ENCODE measurements at places on chromosomes 7 and 10. TPM values are rescaled to one million over a fixed set of nuclear protein-coding genes. Genes with fewer than 3 reads are reported as not detected.

CTNNA3 gene
- polyA plus RNA-seq = 5.4 TPM

PIP4K2A gene
- polyA plus RNA-seq = 18.6 TPM

HOXA7 gene
- polyA plus RNA-seq = 15.5 TPM

SPAG6 gene
- 4.3 TPM for polyA plus RNA-seq

TLL2 gene
- polyA plus RNA-seq = 1.1 TPM

COL17A1 gene
- 2.0 TPM for polyA plus RNA-seq

SLC26A3 gene
- 0.14 TPM for polyA plus RNA-seq

C10orf143 gene
- polyA plus RNA-seq = 3.2 TPM

DNA sequence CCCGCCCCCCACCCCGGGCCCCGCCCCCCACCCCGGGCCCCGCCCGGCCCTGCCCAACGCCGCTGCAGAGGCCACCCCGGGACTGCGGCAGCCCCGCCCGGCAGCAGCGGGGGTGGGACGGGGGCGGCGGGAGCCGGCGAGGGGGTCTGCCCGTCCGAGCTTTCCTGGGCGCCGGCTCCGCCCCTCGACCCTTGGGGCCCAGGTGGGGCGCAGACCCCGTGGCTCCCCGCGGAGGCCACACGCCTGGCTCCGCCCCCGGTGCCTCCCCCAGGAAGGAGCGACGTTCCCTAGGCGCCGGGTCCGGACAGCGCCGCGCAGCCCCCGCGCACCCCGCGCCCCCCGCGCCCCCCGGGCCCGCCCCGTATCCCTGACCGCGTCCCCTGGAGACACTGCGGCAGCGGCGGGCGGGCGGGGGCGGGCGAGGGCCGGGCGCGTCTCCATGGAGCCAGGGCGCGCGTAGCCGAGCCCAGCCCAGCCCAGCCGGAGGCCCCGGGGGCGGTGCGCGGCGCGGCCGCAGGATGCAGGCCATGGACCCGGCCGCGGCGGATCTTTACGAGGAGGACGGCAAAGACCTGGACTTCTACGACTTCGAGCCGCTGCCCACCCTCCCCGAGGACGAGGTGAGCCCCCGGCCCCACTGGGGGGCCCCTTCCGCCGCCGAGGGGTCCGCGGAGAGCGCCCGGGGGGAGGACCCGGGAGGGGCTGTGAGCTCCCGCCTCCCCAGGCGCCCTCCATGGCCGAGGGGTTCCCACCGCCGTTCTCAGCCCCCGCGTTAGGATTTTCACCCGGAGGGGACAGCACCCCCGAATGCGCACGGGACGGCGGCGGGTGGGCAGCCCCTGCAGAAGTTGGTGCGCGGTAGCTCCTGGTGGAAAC is at the start of gene KNDC1:
Gene KNDC1 (plus strand): TSS at position 270 of the 876 bp plus-strand sequence. CDS start 249 bp downstream, at position 519.
- peak; percentile 58 for DNase-seq

GRCh38 chr7:265998-266850 is 23.7 kb upstream of the FOXL3 start:
- DNase-seq = no peak

- DNase-seq = no peak
Measured at GRCh38 chr10:103428989-103429643, 23.1 kb downstream of the CALHM2 start.

DNA sequence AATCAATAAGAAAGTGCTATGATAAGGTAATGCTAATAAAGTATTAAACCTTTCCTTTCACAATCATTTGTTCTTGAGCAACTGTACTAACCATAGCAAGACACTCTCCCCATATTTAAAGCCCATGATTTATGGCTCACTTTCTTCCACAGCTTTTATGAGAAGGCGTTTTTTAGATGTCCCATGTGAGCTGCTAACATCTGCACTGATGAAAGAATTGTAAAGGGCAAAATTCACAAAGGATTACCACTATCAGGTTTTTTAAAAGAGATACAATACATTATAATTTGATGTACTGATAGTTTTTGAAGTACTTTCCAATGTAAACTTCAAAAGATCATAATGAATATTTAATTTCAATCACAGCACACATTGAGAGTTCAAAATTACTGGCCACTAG is 75.7 kb downstream of the RNLS start:
- DNase-seq = no peak

GRCh38 chr10:71659737-71660136 is 59.8 kb downstream of the C10orf105 start:
- no peak for DNase-seq

DNA sequence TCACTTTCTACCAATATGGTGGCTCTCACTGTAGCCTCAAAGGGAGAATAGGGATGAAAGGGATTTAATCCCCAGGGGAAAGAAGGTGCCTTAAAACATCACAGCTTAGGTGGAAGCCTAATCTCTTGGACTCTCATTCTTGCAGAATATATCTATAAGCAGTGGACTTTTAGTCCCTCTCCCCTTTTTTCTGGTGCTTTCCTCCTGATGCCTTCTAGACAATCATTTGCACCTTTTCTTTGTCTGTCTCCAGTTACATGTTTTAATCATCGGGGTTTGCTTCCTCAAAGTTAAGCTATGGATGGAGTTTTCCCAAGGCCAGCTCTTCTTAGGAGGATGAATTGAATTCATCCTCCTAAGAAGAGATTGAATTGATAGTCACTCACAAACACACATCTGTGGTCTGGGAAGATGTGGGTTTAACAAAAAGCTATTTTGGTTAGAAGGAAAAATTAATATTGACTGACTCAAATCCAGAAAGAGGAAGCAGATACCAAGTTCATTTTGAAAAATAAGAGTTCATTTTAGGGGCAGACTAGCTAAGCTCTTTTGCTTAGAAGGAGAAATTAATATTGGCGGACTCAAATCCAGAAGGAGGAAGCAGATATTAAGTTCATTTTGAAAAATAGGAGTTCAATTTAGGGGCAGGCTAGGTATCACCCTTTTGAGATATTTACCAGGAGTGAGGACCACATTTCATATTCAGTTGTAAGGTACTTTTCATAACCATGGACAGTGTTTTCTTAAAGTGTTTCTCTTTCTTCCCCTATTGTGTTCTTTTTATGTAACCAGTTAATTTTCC is 35.2 kb upstream of the PLEKHS1 start:
- peak; percentile 19 for DNase-seq

DNA sequence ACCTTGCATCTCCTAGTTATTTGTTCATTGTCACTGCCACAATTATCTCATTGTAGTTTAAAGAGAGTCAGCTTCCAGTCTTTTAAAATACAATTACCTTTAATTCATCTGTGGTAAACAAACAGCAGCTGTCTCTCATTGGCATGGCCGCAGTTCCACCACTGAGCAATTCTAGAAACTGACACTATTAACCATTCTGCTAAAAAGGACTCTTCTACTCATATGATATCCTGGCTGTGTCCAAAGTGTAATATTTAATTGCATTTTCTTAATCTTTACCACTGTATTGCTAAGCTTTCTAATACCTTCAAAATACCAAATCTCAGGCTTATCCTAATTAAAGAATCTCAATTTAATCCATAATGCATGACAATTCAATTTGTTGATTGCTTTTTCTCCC is 639.0 kb downstream of the AUTS2 start:
- no peak for DNase-seq

DNA sequence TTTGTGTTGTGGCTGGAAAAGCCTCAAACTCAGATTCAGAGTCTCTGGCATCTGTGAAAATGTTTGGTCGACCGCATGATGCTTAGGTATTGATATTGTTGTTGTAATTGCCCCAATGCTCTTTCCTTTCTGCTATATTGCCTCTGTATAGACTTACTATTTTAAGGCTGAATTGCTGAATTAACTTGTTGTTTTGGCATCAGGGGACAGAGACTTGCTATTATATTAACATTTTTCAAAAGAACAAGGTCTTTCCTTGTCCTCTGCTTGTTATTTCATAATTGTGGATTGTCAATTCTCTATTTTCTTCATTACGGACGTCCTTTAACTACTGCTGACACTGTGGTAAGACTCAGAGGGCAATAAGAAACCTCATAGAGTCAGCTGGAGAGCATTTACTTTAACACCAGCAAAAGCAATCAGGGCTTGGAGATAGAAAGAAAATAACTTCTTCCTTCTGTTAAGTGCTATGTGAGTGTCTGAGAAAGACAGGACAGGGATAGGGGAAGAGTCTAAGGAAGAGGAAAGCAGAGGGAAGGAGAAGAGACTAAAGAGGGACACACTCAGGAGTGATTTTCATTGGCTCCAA is 17.6 kb downstream of the CPED1 start:
- DNase-seq = no peak

GRCh38 chr10:7408291-7409044 is 2.4 kb downstream of the SFMBT2 start:
- DNase-seq = peak; percentile 83

DNA sequence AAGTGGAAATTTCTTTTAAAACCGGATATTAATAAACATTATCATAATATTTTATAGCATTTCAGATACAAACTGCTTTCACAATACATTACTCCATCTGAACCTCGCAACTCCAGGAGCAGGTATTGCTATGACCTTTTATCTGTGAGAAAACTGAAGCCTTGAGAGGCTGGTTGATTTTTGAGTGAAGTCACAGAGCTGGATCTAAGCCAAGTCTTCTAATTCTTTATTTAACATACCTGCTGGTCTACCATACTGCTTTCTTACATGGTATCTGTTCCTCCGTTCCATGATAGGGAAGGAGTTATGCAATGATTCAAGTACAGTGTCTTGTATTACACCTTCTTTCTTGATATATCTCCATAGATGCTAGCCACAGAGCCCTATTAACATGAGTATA is 37.4 kb upstream of the ITGB8 start:
- no peak for DNase-seq

DNA sequence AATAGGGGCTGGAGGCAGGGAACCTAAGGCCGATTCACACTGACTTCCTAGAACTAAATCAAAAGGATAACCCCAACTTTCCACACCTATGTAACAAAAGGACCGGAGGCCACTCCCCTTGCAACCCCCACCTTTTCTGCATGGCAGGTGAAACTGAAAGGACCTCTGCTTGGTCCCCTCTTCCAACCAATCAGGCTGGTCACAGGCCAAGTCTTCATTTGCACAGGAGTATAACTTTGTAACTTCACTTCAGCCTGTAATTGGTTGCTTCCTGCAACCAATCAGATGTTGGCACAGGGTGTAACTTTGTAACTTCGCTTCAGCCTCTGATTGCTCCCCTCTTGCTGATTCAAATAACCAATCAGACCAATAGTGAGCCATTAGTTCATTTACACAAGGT is 190.0 kb downstream of the FAM107B start:
- no peak for DNase-seq

DNA sequence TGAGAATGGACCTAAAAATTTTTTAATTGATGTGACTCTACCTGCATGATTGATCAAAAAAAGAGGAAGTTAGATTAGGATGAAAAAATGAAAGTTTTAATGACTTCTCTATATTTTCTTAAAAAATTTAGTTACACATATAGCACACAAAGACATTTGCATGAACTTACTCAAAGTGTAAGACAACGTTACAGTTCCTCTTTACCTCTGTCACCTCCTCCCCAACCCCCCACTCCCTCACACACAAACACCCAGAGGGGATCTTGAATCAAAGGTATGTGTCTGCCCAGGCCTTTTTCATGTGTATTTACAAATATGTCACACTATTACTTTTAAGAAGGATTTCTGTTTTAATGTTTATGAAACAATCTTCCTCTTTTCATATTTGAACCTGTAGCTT is 20.6 kb upstream of the CDCA7L start:
- no peak for DNase-seq

GRCh38 chr10:97553575-97554031 is 19.0 kb upstream of the ANKRD2 start:
- peak; percentile 78 for DNase-seq

- no peak for DNase-seq
Measured at GRCh38 chr10:13790196-13790595, 203.4 kb downstream of the PRPF18 start.

- no peak for DNase-seq
Measured at GRCh38 chr7:65441010-65441409, 67.4 kb downstream of the ZNF92 start.

DNA sequence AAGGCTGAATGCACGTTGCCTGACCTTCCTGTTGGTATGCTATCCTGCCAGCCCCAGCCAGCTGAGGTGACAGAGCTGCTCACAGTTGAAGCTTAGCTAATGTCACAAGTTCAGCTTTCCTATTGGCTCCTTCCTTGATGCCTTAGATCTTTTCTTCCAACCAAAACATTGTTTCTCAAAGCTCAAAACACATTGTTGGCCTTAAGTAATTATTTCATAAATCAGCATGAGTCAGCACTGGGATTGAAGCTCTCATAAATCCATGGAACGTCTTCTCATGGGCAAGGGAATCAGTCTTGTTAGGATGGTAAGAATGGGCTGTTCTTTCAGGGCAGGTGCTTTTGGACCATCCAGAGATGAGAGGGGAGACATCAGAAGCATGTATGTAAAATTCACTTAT is 128.1 kb upstream of the SAMD8 start:
- DNase-seq = no peak

GRCh38 chr10:46540412-46541016 is 15.9 kb downstream of the GPRIN2 start:
- DNase-seq = no peak

GRCh38 chr7:80521809-80522208 is 9.9 kb upstream of the GNAT3 start:
- DNase-seq = no peak

GRCh38 chr10:99285881-99286280 is 43.3 kb upstream of the CNNM1 start:
- DNase-seq = no peak

DNA sequence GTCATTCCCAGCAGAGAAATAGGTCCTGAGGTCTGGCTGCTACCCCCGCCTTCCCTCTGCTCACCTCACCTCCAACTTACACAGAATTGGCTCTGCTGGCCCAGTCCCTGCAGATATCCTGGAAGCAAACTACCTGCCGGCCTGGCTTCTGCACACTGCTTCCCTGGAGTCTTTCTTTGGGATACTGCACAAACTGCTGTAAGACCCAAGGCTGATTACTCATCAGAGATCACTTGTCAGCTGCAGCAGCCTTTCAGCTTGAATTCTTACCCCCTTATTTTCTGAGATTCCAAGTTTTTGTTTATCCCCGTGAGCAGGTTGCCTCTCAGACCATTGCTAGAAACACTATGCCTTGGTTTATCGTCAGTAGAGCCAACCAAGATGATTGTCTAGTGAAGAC is 426.4 kb downstream of the PHTF2 start:
- DNase-seq = no peak

- DNase-seq = no peak
Measured at GRCh38 chr7:111098926-111099250, 8.0 kb downstream of the LRRN3 start.

Measured in muscle of leg (tissue), 16 donors.